C1 segment of cervical spinal cord (tissue), 14 donors: ENCODE measurements at places on chromosomes 3 and 15.

- DNase-seq: no peak
Observed at GRCh38 chr3:140022066-140022770, 87.2 kb downstream of the CLSTN2 start.

GRCh38 chr3:137134431-137134830 lies 176.6 kb downstream of the IL20RB start:
- DNase-seq: no peak

GRCh38 chr3:182121401-182121800 lies 409.7 kb downstream of the SOX2 start:
- DNase-seq: no peak

- DNase-seq: no peak
Observed at GRCh38 chr3:52742418-52743041, 28.2 kb downstream of the NEK4 start.

DNA sequence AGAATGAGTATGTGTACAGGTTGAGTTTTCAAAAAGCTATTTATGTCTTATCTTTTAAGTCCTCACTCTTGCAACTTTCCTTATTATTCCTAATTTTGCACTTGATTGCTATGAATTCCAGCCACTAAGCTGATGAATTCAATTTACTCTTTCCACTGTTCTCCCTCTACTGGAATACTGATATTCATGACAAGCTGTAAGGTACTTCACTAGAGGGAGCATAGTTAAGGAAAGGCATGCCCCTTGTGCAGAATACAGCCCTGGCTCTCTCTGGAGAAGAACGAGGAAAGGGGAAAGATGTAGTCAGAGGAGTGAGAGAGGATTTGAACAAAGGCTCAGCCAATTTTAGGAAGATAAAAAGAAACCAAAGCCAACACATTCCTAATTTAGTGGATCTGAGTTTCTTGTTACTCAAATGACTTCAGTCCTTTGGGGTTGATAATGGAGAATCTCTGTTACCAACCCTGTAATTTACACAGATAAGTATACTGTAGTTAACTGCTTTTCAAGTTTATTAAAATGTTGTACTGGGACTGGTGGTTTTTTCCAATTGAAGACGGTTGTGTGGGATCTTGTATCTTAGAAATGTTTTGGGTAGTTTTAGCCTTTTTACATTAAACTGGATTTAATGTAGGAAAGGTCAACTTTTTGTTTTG lies 4.0 kb downstream of the SCAANT1 start:
- no peak for DNase-seq

GRCh38 chr3:160437083-160437455 lies 12.5 kb downstream of the TRIM59 start:
- no peak for DNase-seq

- no peak for DNase-seq
Observed at GRCh38 chr3:66272016-66272415, 51.2 kb downstream of the SLC25A26 start.

GRCh38 chr3:49805897-49806701 lies 3.0 kb downstream of the INKA1 start:
- DNase-seq: no peak

DNA sequence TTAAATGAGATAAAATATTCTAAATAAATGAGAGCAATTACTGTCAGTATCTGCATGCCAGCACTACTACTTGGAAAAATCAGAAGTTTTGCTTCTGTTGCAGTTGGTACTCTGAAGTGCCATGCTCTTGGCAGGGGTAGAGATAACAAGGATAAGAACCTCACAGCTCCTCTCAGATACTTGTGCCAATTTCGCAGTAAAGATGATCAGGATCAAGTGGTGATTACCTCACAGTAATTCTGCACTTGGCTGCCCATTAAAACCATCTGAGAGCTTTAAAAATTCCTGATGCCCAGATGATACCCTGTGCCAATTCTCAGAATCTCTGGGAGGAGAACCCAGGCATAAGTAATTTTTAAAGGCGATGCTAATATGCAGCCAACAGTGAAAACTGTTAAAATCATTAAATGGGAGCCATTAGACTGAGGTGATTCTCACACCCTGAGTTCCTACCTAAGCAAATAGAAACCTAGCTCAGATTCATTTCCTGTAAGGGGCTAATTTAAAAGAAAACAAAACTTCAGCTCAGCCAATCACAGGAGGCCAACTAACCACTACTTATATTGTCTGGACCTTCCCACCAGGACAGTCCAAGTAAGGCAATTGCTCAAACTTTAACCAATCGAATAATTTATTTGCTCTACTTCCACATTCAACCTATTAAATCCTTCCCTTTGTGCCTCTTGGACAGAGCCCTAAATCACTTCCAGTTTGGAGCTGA lies 171.2 kb downstream of the KCNMB2 start:
- no peak for DNase-seq

DNA sequence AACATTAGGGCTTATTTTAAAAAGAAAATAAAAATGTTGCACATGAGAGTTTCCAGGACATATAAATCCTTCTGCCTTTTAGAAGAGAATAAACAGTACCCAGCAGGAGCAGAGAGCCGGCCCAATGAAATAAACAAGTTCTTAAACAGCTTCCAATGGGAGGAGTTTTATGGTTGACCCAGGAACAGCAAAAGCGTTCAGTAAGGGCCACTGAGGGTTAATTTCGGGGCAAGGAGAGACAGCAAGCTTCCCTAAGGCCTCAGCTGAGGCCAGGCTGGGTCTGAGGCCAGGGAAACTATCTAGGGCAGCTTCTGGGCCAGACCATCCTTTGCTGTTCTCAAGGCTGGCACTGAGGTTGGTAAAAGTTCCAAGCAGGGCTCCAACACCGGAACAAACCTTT lies 3.4 kb downstream of the PDZRN3 start:
- DNase-seq: no peak

DNA sequence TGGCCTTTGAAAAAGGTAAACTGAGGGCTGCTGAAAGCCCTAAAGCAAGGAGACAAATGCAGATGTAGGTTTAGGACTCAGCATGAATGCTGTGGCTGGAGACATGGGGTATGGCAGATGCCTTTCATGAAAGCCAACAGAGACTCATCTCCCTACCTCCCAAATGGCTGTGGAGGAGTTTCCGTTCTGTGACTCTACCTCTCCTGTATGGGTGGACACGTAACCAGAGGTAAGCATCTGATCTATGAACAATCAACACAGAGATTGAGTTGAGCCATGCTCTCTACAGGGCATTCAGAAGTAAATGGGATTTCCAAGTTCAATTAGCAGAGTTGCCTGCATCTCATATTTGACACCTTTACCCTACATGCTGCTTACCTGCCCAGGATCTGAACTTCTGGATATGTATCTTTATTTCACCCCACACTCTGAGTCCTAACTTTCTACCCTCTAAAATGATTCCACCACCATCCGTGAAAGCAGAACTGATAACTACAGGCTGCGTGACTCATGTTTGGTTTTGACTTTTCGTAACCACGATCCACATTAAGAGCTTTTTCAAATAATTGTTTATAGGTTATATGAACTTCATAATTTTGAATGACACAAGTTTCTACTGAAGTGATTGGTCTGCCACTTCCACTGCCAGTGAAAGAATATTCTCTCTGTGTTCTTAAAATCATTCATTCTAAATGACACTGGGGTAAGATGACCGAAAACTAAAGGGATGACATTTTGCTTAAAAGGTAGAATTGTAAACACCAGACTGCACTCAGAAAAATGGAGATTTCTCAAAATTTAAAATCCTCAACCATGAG lies 1058.7 kb downstream of the FHIT start:
- DNase-seq: no peak

- DNase-seq: no peak
Observed at GRCh38 chr3:177279118-177279815, 82.0 kb upstream of the TBL1XR1 start.

- no peak for DNase-seq
Observed at GRCh38 chr15:29457729-29458128, 188.1 kb upstream of the NSMCE3 start.

DNA sequence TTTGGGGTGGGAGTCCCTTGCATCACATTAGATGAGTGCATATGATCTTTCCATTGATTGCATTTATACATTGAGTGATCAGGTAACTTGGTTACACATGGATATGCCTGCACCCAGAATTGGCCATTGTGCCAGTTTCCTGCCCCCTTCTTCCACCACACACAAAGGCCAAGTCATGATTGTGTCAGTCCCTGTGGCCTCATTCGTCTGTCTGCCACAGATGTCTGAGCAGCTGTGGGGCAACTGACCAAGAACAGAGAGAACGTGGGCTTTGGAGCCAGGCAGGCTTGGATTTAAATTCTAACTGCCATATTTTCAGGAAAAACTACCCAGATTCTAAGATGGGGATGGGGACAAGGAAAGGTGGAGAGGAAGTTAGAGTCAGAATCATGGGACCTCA lies 27.0 kb downstream of the CCNL1 start:
- peak; percentile 67 for DNase-seq

- DNase-seq: no peak
Observed at GRCh38 chr15:29361560-29361959, 91.9 kb upstream of the NSMCE3 start.

DNA sequence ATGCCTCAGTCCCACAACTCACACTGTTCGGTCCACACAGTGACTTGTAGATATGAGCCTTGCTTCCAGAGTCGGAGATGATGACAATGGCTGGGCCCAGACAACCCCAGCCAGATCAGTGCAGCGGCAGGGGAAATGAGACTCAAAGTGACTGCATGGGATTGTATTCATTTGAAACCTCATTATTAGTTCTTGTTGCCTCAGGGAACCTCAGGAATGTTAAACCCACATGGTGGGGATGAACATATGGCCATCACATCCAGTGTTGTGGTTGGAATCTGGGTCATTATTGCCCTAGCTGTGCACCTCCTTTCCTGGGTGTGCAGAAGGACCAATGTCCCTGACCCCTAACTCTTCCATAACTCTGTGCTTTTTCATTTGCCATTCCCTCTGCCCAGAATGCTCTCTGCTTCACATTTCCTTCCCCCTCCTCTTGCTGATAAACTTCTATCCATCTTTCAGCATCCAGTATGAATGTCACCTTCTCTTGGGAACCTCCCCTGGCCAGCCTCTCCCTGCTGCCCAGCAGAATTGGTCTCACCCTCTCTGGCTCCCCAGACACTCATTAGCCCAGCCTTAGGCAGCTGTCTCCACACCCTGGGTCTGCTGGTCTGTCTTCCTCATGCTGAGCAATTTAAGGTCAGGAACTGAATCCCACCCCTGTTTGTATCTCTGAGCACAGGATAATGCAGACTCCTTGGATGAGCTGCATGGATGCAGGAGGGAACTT lies 67.0 kb upstream of the TNFAIP8L3 start:
- DNase-seq: no peak

DNA sequence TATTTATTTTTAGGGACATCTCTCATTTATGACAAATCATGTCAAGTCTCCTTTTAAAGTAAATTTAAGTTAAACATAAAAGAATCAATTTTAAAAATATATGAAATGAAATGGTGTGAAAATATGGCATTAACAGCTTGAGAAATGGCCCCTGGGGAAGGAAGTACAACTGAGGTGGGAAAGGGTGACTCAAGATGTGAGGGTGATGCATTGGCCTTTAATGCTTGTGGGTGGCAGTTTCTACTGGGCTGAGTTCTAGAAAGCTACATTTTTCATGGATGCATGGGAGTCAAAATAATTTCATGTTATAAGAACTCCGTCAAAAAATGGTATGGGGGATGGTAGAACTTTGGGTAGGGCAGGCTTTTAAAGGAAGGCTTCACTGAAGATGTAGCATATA lies 708.8 kb upstream of the CFAP20DC start:
- DNase-seq: no peak

- no peak for DNase-seq
Observed at GRCh38 chr3:173109143-173109542, 31.9 kb downstream of the SPATA16 start.

DNA sequence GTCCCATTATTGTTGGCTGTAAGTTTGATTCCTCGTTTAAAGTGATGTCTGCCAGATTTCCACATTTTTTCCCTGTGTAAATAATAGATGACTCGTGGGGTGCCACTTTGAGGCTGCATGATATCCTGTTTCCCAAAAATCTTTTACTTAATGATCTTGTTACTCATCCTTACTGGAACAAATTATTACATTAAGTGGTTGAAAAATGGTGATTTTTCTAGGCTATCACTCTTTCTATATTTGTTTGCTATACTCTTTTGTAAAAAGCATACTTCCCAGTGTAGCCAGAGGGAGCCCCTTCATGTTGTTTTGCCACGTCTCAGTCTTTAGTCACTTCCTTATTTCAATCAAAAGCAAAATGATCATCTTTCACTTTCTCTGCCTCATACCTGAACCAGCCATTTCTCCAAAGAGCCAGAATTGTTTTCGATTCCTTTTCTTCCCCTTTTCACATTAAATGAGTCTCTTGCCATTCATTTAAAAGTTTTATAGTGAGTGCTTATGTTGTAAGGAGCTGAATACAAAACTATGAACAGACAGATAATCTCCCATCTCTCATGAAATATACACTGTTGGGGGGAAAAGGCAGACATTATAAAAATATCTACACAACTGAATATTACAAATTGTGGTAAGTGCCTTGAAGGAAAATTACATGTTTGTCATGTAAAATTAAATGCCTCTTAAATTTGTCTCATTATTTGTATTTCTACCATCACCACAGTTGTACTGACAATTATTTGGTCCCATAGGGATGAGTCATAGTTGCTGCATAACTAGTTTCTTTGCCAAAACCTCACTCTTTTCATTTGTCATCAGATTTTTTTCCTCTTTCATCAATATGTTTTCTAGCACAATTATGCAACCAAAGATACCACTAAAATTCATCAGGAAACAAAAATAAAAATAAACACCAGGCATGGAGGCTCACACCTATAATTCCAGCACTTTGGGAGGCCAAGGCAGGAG lies 41.5 kb downstream of the ADGRG7 start:
- DNase-seq: no peak

GRCh38 chr15:31745841-31746240 lies 284.5 kb upstream of the CHRNA7 start:
- DNase-seq: no peak

GRCh38 chr3:5197470-5198312 lies 10.2 kb downstream of the EDEM1 start:
- no peak for DNase-seq

DNA sequence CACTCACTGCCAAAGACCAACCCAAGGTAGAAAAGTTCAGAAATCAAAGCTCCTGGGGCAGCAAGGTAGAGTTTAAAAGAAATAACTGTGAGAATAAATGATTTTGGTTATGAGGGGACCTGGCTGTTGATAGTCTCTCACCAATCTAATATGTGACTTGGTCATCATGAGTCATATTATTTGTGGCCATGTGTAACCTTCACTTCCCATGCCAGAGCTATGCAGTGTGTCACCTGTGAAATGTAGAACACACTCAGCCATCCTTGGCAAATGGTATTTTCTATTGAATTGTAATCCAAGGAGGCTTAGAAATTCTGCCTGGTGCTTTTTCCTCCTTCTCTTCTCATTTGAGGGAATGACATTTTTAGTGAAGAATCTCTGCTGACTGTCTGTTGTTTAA lies 184.2 kb upstream of the STAC start:
- no peak for DNase-seq

DNA sequence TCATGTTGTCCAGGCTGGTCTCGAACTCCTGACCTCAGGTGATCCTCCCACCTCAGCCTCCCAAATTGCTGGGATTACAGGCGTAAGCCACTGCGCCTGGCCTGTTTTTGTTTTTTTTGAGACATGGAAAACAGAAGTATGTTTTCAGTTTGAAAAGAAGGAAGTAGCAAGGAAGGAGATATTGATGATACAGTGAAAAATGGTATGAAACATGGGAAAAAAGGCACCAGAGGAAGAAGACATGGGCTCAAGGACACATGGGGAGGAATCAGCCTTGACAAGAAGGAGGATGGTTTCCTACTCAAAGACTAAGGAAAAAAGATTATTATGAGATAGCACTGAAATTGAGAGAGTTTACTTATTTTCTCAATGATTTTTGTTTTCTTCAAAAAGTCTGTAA lies 30.7 kb downstream of the FMN1 start:
- no peak for DNase-seq

- no peak for DNase-seq
Observed at GRCh38 chr3:87109465-87109864, 117.6 kb upstream of the CHMP2B start.

- no peak for DNase-seq
Observed at GRCh38 chr3:33826688-33827087, 28.3 kb downstream of the PDCD6IP start.
